IPS-NIHi11 (cell line): ENCODE measurements at places on chromosomes 1 and 21.

DNA sequence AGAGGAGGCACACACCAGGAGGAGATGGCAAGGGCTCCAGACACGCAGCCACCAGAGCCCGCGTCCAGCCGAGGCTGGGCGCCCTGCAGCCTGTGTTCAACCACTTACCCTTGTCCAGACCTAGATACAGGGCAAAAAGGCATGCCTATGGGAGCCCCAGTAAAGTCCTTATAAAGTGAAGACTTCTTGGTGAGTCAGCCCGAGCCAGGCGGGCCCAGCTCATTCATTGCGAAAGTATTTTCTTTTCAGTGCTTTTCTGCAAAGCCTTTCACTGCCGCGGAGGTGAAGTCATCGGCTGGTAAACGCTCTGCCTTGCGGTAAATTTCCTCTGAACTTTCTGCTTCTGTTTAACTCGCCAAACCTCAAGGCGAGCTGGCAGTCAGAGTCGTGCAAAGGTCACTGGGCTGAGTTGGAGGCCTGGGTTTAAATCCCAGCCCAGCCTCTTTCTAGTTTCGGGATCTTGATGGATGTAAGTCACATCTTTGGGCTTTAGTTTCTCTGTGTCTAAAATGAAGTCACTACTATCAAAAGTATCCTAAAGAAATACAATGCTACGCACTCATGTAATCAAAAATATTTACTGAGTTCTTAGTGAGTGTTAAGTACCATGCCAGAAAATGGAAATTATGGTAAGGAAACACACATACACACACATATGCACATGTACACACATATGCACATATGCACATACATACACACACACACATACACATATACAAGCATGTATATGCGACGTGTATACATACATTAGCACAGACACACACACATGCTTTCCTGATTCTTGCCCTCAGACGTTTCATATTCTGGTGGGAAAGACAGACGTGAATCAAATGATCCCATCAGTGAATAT lies 54.7 kb upstream of the IFFO2 start:
- peak; percentile 54 for DNase-seq

- DNase-seq, result no peak
Measured at GRCh38 chr1:2857521-2857920, 56.0 kb upstream of the TTC34 start.

DNA sequence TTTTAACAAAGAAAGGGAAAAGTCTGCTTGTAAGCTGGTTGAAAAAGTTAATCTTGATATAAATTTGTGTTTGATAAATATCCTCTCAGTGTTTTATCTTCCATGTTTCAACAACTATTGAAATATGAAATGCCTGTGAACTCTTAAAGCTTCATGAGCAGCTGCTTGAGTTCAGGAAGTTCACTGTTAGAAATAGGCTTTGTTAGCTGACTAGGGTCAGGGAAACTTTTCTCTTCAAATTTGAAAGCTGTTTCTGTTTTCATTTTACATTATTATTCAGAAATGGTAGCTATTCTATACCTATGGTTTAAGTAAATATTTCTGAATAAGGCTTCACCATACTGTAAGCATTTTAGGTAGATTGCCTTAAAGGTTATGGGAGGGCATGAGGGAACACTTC lies 191.7 kb downstream of the HS2ST1 start:
- DNase-seq, result no peak

- peak; percentile 6 for DNase-seq
Measured at GRCh38 chr1:106571109-106571508, 485.4 kb upstream of the PRMT6 start.

- no peak for DNase-seq
Measured at GRCh38 chr1:37730376-37730775, 34.5 kb downstream of the EPHA10 start.
